ENCODE measurements at places on chromosomes 2 and 18.

- DNase-seq, result no peak
These were observed 9.4 kb downstream of the NEU4 start for GRCh38 chr2:241818229-241818942.

DNA sequence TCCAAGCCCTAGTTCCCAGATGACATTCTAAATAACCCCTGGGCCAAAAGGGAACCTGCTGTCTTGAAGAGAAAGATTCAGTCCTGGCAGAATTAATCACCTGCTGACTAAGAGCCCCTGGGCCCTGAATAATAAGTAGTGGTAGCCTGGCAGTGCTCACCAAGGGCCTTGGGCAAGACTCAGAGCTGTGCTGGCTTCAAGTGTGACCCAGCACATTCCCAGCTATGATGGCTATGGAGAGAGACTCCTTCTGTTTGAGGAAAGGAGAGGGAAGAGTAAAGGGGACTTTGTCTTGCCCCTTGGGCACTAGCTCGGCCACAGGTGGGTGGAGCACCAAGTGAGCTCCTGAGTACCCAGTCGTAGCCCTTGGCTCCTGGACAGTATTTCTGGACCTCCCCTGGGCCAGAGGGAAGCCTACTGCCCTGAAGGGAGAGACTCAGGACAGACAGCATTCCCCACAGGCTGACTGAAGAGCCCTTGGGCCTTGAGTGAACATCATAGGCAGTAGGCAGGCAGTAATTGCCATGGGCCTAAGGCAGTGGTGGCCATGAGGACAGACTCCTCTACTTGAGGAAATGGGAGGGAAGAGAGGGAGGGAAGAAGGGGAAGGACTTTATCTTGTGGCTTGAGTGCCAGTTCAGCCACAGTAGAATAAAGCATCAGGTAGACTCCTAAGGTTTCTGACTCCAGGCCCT, 40.0 kb upstream of the INPP4A start:
- DNase-seq, result no peak

DNA sequence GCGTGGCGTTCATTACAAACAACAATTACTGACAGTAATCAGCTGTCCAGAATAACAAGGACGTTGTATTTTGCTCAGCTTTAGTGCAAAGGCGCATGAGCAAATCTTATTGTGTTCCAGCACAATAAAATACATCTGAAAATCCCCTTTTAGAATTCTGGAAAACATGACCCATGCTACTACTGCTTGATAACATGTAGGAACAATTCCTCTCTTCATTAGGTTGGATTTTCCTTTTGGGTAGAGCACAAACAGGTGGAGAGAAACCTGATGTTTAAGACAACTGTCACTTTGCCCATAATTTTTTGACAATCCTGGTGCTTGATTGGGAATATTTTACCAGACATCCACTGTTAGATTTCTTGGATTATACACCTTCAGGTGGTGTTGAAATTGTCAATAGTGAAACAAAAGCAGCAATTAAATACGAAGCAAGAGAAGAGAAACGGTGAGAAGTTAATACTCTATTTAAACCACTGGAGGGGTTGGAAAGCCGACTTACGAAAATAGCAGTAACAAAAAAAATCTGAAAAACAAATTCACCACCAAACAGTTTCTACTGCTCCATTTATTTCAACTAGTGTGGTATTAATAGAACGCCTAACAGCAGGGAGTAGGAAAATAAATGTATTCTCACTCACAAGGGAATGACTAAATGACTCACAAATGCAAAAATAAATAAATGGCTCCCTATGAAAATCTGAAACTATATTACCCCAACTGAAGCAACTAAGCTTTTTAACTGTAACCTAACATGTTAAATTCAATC, 102.7 kb downstream of the CPO start:
- no peak for DNase-seq

GRCh38 chr2:67346718-67347407, 50.3 kb upstream of the ETAA1 start:
- DNase-seq, result no peak

DNA sequence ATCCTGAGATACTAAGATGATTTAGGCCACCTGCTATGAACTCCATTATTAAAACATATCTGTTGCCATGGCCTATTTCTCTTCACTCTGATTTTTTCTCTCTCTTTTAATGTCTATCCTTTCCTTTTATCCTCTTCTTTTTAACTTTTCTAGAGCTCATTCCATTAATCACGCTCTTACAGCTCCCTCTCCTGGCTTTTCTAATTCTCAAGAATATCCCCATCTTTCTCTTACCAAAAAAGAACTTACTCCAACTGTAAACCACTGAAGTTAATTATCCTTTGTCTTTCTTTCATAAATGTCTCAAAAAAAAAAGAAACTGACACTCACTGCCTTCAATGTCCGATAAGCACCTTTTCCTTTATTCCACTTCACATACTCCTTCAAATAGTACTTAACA, 7.9 kb downstream of the PPP3R1 start:
- no peak for DNase-seq

GRCh38 chr2:188158337-188159100, 133.2 kb upstream of the GULP1 start:
- no peak for DNase-seq

- DNase-seq, result no peak
These were observed 122.4 kb downstream of the SETBP1 start for GRCh38 chr18:44803019-44803650.

GRCh38 chr2:126907671-126908070, 9.0 kb downstream of the TEX51 start:
- no peak for DNase-seq

DNA sequence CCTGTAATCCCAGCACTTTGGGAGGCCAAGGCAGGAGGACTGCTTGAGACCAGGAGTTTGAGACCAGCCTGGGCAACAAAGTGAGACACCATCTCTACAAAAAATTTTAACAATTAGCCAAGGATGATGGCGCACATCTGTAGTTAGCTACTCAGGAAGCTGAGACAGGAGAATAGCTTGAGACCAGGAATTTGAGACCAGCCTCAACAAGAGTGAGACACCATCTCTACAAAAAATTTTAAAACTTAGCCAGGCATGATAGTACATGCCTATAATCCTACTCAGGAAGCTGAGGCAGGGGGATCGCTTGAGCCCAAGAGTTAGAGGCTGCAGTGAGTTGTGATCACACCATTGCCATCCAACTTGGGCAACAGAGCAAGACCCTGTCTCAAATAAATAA, 7.0 kb downstream of the MEMO1 start:
- DNase-seq, result no peak

GRCh38 chr18:43887491-43887890, 610.2 kb upstream of the SYT4 start:
- DNase-seq, result no peak

DNA sequence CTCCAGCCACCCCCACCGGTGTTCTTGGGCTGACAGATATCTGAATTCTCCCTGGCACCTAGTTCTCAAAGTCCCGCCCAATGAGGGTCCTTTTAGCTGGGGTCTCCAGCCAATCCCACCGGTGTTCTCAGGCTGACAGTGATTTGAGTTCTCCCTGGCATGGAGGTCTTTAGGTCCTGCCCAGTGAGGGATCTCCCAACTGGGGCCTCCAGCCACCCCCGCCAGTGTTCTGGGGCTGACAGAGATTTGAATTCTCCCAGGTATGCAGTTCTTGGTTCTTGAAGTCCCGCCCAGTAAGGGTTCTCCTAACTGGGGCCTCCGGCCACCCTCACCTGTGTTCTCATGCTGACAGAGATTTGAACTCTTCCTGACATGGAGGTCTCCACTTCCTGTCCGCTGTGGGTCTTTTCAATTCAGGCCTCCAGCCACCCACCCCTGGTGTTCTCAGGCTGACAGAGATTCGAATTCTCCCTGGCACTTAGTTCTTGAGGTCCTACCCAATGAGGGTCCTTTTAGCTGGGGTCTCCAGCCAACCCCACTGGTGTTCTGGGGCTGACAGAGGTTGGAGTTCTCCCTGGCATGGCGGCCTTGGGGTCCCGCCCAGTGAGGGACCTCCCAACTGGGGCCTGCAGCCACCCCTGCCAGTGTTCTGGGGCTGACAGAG, 154.6 kb downstream of the ANKRD36 start:
- DNase-seq, result no peak

- no peak for DNase-seq
These were observed 15.6 kb downstream of the TMEM127 start for GRCh38 chr2:96250188-96250587.

- no peak for DNase-seq
These were observed 2040.1 kb upstream of the LRRTM1 start for GRCh38 chr2:82344670-82345069.

DNA sequence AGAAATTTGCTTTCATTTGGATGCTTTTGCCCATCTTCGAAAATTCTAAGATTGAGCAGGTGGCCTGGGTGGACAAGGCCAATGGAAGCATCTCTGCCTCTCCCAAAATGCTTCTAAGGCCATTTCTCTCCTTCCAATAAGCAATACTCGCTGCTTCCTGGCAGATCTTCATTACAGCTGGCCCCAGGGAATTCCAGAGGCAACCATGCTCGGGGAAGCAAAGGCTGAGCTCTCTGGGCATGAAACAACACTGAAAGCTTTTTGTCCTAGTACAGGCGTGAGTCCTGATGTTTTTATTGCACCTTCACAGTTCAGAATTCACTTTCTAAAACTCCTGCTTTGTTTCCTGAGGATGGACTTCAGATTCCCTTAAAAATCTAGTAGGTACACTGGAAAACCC, 11.8 kb upstream of the NEDD4L start:
- DNase-seq, result no peak

DNA sequence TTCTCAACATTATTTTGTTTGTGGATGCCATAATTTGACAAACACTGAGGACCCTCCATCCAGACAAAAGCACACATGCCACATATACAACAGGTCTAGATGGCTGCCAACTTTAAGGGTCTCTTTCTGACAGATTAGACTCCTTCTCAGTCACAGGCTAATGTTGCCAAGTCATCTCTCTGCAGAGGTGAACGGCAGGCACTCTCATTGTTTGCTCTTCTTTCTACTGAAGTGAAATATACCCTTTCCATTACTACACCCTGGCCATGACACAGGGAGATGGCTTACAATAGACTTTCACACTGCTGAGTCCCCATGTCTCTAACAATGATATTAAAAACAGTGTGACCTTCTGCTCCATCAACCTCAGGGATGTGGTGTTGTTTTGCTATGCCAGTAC, 47.5 kb upstream of the ZNF397 start:
- no peak for DNase-seq

GRCh38 chr2:237269138-237269875, 144.7 kb downstream of the COL6A3 start:
- DNase-seq, result no peak

DNA sequence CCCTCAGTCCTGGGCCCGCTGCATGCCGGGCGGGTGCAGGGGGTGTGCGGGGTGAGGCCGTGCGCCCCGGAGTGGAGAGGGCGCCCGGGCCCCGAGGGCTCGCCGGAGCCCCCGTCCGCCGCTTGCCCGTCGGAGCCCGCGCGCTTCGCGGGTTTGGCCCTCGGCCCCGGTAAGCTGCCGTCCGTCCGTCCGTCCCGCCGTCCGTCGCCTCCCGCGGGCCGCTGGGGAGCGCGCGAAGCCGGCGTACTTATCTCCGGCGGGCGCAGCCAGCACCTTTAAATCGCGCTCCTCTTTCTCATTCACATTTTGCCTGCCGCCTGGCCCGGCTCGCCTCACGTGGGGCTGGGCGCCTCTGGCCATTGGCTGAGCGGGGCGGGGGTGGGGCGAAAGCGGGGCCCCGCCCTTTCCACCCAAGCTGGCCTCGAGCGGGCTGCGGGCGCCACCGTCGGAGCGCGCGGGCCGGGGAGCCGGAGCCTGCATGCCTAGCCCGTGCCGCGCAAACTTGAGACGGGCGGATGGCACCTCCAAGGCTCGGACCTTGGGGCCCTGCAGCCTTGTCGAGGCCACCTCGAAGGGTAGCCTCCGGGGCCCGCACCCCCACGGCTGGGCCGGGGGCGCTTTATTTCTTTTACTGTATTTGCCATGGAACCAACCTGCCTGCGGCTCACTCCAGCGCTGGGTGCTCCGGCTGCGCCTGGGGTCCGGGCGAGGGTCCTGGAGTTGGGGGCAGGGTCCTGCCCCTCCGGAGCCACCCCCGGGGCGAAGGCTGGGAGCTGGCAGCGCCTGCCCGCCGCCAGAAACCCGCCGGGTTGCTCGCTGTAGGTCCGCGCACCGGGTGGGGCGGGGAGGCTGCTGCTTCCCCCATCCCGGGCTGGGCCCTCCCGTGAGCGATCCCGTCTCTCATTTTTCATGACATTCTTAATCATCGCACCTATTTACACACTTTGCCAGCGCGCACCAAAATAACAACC, at the start of gene GBX2:
Gene GBX2 (minus strand): TSS at position 277 of the 971 bp plus-strand sequence. CDS start 415 bp downstream, outside the sequence.
- no peak for DNase-seq

GRCh38 chr2:227996366-227996765, 124.9 kb downstream of the DAW1 start:
- no peak for DNase-seq

GRCh38 chr2:54360055-54360792, 95.9 kb upstream of the SPTBN1 start:
- DNase-seq, result no peak

GRCh38 chr18:30684825-30685481, 357.6 kb downstream of the DSC3 start:
- DNase-seq, result no peak

- no peak for DNase-seq
These were observed 16.2 kb downstream of the SCYGR8 start for GRCh38 chr2:227761740-227762476.

GRCh38 chr2:191748528-191749180, 70.7 kb downstream of the NABP1 start:
- DNase-seq, result no peak

- no peak for DNase-seq
These were observed 12.5 kb downstream of the BABAM2 start for GRCh38 chr2:27903018-27903417.

DNA sequence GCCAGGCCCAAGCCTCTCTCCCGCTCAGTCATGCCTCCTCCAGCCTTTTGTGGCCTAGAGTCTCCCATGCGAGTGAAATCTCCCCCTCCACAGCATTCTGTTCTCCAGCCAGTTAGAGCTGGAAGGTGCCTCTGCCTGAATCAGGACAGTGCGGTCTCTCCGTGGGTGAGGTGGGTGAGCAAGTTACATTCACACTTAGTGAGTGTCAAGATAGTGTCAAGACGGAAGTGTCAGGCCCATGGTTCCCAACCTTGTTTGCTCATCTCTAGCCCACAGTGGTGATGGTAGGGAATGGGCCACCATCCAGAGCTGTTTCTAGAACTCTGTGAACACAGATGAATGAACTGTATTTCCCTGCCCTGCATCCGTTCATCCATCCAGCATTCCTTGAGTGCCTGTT, 59.5 kb downstream of the LPIN1 start:
- no peak for DNase-seq

DNA sequence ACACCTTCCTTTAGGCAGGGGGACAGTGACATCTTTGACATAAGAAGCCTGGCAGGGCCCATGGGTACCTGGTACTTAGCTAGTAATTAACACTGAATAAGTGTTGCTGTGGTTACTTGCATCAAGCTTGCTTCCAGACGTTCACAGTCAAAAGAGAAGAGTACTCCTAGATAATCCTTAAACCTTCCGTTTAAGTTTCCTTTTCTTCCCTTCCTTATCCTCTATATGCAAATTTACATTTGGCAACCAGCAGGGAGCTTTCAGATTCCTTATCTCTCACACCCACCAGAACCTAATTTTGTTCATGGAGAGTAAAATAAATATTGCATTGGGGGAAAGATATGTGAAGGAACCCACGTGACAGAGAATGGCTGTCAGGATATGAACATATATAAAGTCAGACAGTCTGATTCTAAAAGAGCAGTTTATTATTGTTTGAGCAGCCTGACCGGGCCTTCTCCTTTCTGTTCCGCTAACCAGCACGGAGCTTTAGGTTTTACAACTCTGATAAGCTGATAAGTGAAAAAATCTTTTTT, 7.8 kb upstream of the RAB31 start:
- DNase-seq, result no peak

Measured in stimulated activated CD4-positive, alpha-beta T cell treated with anti-CD3 and anti-CD28 coated beads, Interleukin-1b, Interleukin-23, amount 100 ng/mL, for 24 hours (primary cell).